ENCODE measurements at places on chromosomes 2 and 18.

- no peak for DNase-seq
Measured at GRCh38 chr2:128315122-128315828, 3.4 kb downstream of the HS6ST1 start.

- DNase-seq, result no peak
Measured at GRCh38 chr18:27649621-27650020, 464.5 kb upstream of the CHST9 start.

DNA sequence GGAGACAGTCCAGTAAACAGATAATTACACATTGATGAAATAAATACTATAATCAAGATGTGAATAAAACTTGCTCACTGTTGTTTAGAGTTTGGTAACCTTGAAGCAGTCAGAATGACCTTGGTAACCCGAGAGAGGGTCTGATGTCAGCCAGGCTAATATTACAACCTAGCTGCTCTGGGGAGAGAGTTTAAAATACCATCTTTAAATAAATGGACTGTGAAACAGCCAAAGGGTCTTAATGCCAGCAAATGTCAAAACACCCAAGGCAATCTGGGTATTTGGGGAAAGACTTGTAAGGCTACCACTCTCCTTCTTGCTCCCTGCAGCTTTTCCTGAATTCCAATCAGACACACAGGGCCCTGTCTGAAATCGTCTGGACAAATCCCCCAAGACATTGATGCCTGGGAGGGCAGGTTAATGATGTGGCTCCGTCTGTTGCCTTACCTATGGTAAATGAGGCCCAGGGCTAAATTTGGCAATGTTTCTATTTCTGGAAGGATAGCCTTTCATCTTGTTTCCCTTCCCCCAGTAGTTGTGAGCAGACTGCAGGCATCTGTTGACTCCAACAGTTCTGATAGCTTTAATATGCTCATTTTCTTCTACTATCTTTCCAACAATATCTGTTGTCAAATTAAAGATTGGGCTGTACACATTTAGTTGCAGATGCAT, 43.0 kb upstream of the ITGB6 start:
- DNase-seq, result no peak

DNA sequence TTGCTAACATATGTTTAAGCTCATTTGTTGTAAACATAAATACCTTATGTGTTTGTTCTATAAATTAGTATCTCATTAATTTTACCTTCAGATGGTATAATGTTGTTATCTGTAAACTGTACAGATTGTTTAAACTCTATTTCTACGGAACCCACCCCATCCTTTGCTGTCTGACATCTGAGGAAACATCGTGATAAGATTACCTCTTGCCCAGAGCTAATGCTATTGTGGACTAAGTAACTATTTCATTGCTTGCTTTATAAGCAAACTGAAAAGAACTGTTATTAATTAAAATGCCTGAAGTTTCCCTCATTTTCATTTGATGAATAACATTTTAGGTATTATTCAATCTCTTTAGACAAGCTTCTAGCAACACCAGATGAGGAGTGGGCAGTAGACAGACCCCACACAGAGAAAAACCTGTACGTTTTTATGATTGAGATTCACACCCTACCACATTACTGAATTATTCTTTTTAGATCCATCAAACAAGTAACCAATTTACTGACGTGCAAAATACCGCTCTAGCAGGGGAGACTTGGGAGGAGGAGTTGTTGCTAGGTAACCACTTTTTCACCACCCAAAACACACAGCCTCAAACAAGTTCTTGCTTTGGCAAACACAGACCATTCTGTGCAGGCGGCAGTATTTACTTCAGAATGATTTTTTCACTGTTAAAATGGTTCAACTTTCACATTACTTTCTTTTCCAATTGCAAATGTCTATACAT, 1.9 kb upstream of the SYT4 start:
- no peak for DNase-seq

DNA sequence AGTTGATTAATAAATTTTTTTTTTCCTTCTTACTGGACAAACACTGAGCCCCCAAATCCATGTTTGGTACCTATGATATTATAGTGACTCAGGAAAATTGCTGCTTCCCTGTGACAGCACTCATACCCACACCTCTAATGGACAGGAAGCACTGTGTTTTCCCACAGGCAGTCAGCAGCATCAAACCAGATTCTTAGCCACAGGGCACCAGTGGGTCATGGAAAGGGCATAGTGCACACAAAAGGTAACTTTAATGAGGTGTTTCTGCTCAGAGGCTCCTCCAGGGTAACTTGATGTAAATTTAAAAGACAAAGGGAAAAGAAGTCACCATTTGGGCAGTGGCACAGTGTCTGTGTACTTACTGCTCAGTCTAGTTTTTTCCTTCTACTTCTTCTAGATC, 34.1 kb downstream of the SERPINB11 start:
- DNase-seq, result no peak

- DNase-seq, result no peak
Measured at GRCh38 chr2:217875138-217875537, 127.7 kb downstream of the TNS1 start.

GRCh38 chr2:6674381-6674780, 191.3 kb downstream of the CMPK2 start:
- DNase-seq, result no peak

- DNase-seq, result no peak
Measured at GRCh38 chr18:13107074-13107473, 111.5 kb upstream of the LDLRAD4 start.

GRCh38 chr2:43219383-43220228, 6.8 kb downstream of the ZFP36L2 start:
- peak; percentile 60 for DNase-seq

GRCh38 chr2:198268519-198268918, 464.1 kb downstream of the PLCL1 start:
- DNase-seq, result no peak

DNA sequence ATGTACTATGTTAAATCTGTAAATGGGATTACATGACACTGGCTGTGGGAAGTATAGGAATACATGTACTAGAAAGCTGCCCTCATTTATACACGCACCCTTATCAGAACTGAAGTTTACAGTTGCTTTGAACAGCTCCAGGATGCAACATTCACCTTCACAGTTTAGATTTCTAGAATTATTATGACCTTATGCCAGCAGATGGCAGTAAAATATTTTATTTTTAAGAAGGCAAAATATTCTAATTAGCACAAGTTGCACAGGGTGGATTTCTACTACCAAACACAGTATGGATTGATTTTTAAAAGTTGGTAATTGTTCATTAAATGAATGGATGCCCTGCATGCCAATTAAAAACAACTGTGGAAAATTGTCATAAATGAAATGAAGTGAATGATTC, 670.4 kb downstream of the KCNJ3 start:
- DNase-seq, result no peak

DNA sequence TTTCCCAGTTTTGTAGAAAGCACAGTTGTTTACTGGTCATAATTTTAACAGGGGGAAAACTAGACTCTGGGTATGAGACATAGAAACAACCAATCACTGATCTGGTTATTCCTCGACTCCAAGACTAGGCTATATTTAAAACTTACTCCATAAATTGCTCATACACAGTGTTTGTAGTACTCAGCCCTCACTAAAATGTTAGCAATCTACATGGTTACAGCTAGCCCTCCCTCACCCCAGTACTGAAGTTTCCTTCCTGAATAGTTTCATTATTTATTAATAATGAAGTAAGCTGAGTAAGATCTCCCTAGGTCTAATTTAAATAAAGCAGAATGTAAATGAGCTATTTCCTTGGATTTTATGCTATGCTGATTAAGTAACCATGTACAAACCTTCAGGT, 275.1 kb downstream of the CDH20 start:
- peak; percentile 63 for DNase-seq

DNA sequence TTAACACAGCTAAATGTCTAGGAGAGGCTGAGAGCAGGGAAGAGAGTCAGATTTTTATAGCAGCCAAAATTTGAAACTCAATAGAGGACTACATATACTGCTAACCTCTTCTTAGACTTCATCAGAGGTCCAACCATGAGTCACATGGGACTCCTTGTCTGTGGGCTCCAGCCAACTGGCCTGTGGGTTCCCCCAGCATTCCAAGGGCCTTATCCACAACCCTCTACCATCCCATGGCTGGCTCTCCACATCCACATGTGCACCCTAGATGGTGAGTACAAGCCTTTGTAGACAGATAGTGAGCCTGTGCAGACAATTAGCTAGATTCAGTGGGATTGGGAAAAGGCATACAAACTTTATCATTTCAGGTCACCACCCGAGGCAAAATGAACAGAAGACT, 901.9 kb upstream of the ZEB2 start:
- no peak for DNase-seq

Data from dermis microvascular lymphatic vessel endothelial cell (primary cell).